Foreskin keratinocyte (primary cell): ENCODE measurements at places on chromosomes 3 and 15.

- DNase-seq, result peak; percentile 46
These were observed 12.3 kb downstream of the CPNE9 start for GRCh38 chr3:9715764-9716437.

- peak; percentile 95 for DNase-seq
These were observed 382.1 kb upstream of the TBL1XR1 start for GRCh38 chr3:177579419-177579818.

GRCh38 chr3:111652492-111653180 is 57.5 kb upstream of the ZBED2 start:
- DNase-seq, result no peak

DNA sequence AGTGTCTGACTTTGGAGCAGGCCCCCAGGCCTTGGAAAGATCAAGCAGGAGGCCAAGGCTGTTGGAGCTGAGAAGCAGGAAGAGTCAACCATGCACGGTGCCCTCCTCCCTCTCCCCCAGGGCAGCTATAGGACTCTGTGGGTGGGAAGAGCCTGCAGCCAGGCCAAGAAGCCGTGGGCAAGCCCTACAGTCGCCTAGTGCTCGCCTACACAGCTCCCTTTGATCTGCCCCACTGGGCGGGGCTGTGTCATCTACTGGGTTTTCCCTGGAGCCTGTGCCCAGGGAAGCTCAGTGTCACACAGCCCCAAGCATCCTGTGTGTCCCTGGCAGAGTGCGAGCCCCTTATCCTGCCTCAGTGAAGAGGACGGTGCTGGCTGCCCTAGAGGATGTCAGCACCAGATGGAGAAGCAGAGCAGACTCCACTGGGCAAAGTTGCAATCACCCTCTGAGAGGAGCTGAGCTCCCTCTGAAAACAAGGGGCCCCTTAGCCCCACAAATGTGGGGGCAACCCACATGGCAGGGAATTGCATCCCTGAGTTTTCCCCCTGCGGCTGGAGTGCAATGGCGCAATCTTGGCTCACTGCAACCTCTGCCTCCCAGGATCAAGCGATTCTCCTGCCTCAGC is 72.2 kb downstream of the KLF13 start:
- DNase-seq, result no peak

- no peak for DNase-seq
These were observed 29.2 kb upstream of the TRPM1 start for GRCh38 chr15:31130576-31131237.
